Large intestine (tissue), 12 donors: ENCODE measurements at places on chromosomes 16 and 17. TPM values are rescaled to one million over a fixed set of nuclear protein-coding genes. Genes with fewer than 3 reads are reported as not detected.

GRCh38 chr17:9484789-9485188 lies 90.8 kb downstream of the STX8 start:
- H3K27me3 ChIP-seq = no peaks in the 10 kb centered on the region
- no peak for DNase-seq
- no peak overlapping the region for H3K27ac ChIP-seq
- H3K36me3 ChIP-seq = no peaks in the 10 kb centered on the region
- H3K4me1 ChIP-seq = no peaks in the 10 kb centered on the region

DNA sequence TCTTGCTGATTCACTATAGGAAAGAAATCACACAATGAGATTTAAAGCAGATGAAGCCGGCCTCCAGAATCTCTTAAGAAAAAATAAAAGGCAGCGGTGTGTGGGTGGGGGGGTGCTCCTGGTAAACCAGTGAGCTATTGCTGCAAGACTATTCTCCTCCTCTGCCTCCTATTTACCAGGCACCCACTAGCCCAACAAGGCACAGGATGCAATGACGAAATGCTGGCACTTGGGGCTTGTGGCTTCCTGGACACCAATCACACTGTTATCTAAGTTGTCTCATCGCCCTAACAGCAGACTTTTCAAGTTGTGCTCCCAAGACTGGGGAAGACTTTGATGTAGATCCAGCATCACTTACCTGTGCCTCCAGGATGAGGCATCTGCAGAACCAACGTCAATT lies 50.2 kb upstream of the NDRG4 start:
- H3K27ac ChIP-seq = no peak overlapping the region
- no peak overlapping the region for H3K4me3 ChIP-seq
- no peaks in the 10 kb centered on the region for H3K36me3 ChIP-seq
- H3K27me3 ChIP-seq = peaks cover 5% of the 10 kb centered on the region
- no peaks in the 10 kb centered on the region for H3K4me1 ChIP-seq
- no peak for DNase-seq

- no peak overlapping the region for H3K4me3 ChIP-seq
- no peaks in the 10 kb centered on the region for H3K4me1 ChIP-seq
- H3K27ac ChIP-seq = no peak overlapping the region
- H3K27me3 ChIP-seq = no peaks in the 10 kb centered on the region
- peaks cover 6% of the 10 kb centered on the region for H3K36me3 ChIP-seq
These were observed 17.3 kb downstream of the MAP2K4 start for GRCh38 chr17:12037970-12038369.

- no peaks in the 10 kb centered on the region for H3K27me3 ChIP-seq
- no peaks in the 10 kb centered on the region for H3K36me3 ChIP-seq
- no peak overlapping the region for H3K4me3 ChIP-seq
- no peak for DNase-seq
These were observed 71.4 kb downstream of the GNAO1 start for GRCh38 chr16:56262551-56263245.

- H3K27me3 ChIP-seq = no peaks in the 10 kb centered on the region
- no peak for DNase-seq
- no peak overlapping the region for H3K27ac ChIP-seq
- H3K4me1 ChIP-seq = no peaks in the 10 kb centered on the region
- H3K36me3 ChIP-seq = peaks cover 10% of the 10 kb centered on the region
- no peak overlapping the region for H3K4me3 ChIP-seq
These were observed 33.6 kb upstream of the ANKFY1 start for GRCh38 chr17:4297351-4297750.

The TSNAXIP1 gene
- 1.5 TPM for polyA plus RNA-seq

The KCNJ18 gene
- not detected for polyA plus RNA-seq

- no peaks in the 10 kb centered on the region for H3K36me3 ChIP-seq
- no peak overlapping the region for H3K27ac ChIP-seq
- H3K27me3 ChIP-seq = no peaks in the 10 kb centered on the region
- H3K4me1 ChIP-seq = no peaks in the 10 kb centered on the region
- H3K4me3 ChIP-seq = no peak overlapping the region
These were observed 94.5 kb upstream of the METRNL start for GRCh38 chr17:82984751-82985427.

- H3K27ac ChIP-seq = no peak overlapping the region
- H3K36me3 ChIP-seq = peaks cover 39% of the 10 kb centered on the region
- H3K4me3 ChIP-seq = no peak overlapping the region
- no peaks in the 10 kb centered on the region for H3K4me1 ChIP-seq
- no peaks in the 10 kb centered on the region for H3K27me3 ChIP-seq
These were observed 25.8 kb downstream of the YPEL2 start for GRCh38 chr17:59357219-59357697.

The ATP2A1 gene
- polyA plus RNA-seq = 4.1 TPM
